Epithelial cell of proximal tubule (primary cell): ENCODE measurements at places on chromosomes 3 and 15. TPM values are rescaled to one million over a fixed set of nuclear protein-coding genes. Genes with fewer than 3 reads are reported as not detected.

DNA sequence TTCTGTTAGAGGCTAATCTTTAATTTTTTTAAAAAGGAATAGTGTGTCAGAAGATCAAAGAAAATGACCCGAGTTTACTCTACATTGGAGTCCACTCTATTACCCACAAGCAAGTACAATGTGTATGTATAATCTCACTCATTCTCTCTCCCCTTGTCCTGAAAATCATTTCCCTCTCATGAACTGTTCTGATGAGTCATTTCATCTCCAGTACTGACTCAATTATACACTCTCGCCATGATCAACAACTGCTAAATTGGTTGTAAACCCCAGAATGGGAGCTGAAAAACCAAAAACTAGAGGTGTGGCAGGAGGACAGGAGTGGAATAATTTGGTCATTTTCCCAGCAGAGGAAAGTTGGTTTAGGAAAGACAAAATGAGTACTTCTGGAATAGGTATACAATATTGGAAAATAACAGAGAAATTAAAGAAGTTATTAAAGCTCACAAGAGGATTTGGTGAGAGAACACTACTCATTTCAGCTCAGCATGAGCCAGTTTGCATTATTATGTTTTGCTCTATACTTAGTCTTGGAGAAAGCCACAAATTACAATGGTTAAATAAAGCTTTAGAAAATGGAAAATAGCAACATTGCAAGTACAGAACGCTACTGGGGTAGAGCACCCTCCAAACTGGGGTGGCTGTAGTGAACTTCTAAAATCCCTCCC is 144.3 kb upstream of the PFN2 start:
- DNase-seq, result no peak

- no peak for DNase-seq
Observed at GRCh38 chr3:169228522-169228921, 435.0 kb downstream of the MECOM start.

Gene OIP5
- 21.8 and 35.4 TPM in 2 replicates for total RNA-seq

DNA sequence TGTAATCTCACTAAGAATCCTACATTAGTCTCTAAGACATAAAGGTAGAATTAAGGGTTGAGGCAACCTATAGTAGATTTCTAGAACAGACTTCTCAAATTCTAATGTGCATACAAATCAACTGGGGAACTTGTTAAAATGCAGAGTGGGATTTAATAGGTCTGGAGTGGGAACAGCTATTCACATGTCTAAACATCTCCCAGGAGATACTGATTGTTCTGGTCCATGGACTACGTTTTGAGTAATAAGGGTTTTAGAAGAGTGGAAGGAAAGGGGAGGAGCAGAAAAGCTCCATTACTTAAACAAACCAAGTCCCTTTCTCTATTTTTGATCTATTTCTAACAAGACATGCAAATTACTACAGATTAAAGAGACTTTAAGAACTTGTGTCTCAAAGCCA is 524.8 kb downstream of the TUSC7 start:
- DNase-seq, result no peak

Gene MORC1
- total RNA-seq, result not detected in 2 replicates

DNA sequence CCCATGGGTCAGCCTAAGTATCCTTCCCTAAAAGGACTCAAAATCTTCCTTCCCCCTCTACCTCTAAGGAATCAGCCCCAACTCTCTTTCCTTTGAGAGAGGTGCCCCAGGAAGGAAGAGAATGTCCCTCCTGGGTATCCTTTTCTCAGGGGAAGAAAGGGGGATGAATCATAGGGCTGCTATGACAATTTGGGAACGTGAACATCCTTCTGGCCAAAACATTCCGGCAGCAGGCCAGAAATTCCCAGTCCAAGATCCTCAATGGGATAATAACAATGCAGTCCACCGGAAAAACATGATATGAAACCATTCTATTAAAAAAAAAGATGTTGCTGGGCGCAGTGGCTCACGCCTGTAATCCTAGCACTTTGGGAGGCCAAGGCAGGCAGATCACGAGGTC is 50.8 kb upstream of the CACNA2D3 start:
- DNase-seq, result no peak

- DNase-seq, result no peak
Observed at GRCh38 chr3:128703561-128703960, 22.4 kb upstream of the RAB7A start.

Gene ETV5
- total RNA-seq, result 17.1 and 24.7 TPM in 2 replicates

DNA sequence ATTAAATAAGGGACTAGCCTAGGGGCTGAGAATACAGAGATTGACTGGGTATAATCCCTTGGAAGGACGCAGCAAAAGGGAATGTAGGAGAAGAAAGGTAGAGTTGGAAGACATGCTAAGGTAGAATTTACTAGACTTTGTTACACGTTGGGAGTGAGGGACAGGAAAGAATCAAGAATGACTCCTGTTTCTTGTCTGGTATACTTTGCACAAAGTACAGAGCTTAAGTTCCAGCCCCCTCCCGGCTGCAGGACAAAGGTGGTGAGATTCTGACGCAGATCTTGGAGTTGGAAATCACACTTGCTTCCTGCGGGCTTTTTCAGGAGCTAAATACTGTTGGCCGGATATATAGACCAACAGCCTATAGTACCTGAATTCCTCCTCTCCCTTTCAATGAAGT is 895 bp downstream of the HYKK start:
- no peak for DNase-seq

Gene DNAH1
- 0.29 and 0.51 TPM in 2 replicates for total RNA-seq

Gene TSEN2
- total RNA-seq, result 6.3 and 20.6 TPM in 2 replicates

DNA sequence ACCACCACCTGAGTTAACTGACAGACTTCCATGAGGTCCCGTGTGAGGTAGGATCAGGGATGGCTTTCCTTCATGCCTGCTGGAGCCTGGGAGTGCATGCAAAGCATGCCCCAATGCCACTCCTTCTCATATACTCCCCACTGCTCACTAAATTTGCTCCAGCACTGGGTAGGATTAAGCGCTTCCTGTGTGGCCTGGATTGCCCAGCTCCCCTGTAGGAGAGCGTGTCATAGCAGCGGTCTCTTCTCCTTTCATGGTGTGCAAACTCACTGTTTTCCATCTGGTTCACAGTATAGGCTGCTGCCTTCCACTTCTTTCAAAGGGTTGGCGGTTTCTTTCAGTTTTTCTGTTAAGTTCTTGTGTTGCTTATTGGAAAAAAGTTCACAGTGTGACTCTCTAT is 34.1 kb upstream of the ABI3BP start:
- no peak for DNase-seq

Gene FILIP1L
- 24.1 and 33.4 TPM in 2 replicates for total RNA-seq

DNA sequence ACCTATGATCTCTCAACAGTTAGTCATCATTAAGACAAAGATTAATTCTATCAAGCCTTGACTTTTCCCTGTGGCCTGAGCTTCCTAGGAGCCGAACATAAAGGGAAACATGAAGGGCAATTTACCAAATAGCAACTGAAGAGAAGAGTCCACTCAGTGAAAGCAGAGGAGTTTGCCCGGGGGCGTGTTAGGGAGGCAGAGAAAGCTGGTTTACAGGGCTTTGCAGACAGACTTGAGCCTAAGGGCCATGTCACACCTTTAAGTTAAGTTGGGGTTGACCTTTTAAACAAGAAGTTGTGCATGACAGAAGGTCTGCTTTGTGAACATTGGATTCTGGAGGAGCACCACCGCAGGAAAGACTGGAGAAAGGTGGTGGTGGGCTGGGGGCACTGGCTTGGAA is 701.8 kb upstream of the CFAP20DC start:
- DNase-seq, result no peak

Gene TMEM207
- not detected in 2 replicates for total RNA-seq

DNA sequence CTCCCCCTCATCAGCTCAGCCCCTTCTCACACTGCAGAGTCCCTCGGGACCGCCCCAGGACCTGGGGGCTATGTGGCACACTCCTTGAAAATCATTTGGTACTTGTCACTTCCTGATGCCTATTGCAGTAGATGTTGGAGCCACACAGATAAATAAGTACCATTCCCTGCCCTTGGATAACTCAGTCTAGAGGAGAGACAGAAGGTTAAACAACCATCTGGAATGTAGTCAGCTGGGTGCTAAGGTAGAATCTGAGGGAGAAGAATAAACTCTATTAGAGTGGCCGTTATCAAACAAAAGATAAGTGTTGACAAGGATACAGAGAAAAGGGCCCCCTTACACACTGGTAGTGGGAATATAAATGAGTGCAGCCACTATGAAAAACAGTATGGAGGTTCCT is 112.3 kb upstream of the NR2E3 start:
- no peak for DNase-seq

GRCh38 chr15:64751464-64751863 is 23.9 kb downstream of the RBPMS2 start:
- DNase-seq, result no peak

DNA sequence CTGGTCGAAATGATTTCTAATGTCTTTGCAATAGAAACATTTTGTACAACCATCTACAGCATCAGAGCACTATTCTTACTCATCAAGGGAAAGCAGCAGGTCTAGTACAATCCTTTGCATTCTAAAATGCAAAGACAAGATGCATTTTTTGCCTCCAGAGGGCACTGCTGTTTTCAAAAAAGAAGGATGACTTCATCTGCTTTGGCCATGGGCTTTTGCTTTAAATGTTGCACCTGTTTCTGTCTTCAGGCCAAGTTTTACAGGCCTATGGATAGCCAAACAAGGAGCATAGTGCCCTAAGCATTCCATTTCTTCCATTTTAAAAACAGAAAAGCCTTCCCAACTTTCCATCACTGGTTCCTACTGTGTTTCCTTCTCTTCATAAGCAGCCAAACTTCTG is 3.4 kb downstream of the PARP9 start:
- DNase-seq, result peak; percentile 22

- DNase-seq, result no peak
Observed at GRCh38 chr3:65006300-65006739, 318.5 kb upstream of the ADAMTS9 start.

DNA sequence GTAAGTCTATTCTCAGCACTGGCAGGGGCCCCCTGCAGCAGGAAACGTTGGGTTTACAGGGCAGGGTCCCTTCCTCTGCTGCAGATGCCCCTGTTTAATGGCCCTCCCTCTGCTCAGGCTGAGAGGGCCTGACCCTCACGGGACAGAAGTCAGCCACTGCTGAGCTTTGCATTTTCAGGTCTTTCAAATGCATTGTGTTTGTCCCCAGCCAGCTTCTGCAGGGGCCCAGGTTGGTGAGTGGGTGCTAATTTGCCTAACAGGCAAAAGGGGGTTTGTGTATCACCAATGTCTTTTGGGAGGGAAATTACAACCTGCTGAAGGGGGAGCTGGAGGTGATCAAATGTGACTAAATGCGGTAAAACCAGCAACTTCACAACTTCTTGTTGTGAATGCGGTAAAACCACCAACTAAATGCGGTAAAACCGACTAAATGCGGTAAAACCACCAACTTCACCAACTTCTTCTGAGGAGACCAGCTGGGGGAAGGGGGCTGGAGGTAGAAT is 44.8 kb upstream of the UBE2E1 start:
- DNase-seq, result no peak

Gene UBAP1L
- 0.07 and 0.23 TPM in 2 replicates for total RNA-seq

Gene LRTM1
- total RNA-seq, result not detected in 2 replicates

DNA sequence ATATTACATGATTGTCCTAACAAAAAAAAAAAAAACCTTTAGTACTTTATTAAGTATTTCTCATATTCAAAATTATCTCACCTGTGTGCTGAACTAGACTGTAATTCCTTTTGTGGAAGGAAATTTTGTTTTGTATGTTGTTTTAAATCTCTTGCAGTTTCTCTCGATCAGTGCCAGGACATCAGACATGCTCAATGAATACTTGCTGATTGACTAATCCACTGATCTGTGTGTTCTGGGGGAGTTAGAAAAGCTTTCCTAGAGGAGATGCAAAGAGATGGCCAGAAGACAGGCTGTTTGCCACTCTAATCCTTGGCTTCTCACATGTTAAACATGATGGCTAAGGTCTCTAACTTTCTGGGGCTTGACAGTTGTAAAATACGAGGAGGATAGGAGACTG is 233.3 kb upstream of the NR2E3 start:
- no peak for DNase-seq

GRCh38 chr3:32778389-32778788 is 39.4 kb upstream of the TRIM71 start:
- no peak for DNase-seq

DNA sequence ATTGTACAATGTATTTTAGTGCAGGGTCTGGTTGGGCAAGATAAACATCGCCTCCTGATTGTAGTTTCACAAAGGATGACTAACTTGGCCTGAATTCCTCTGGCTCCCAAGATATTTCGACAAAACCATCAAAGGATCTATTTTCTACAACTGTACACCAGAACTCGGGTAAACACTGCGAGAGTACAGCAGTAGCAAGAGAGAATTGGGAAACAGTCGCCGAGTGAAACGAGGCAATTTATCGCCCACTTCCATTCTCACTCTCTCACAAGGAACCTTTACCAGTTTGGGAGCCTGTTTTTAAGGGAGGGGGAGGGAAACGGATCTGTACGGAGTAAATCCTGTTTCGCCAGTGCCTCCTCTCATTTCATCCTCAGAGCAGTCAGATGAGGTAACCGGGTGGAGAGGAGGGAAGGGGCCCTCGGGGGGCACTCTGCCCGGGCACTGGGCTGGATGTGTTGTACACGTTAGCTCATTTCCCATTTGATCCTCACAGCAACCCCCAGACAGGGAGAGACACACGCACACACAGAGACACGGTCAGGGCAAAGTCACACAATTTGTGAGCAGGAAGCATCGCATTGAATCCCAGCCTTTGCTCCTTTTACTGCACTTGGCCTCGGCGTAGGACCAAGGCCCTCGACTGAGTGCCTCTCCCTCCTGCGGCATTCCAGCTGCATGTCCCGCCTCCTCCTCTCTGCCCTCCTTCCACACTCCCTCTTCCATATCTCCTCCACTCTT is 120.1 kb downstream of the LIPC start:
- peak; percentile 19 for DNase-seq

GRCh38 chr3:87997966-87998365 is 60.8 kb downstream of the CGGBP1 start:
- no peak for DNase-seq

DNA sequence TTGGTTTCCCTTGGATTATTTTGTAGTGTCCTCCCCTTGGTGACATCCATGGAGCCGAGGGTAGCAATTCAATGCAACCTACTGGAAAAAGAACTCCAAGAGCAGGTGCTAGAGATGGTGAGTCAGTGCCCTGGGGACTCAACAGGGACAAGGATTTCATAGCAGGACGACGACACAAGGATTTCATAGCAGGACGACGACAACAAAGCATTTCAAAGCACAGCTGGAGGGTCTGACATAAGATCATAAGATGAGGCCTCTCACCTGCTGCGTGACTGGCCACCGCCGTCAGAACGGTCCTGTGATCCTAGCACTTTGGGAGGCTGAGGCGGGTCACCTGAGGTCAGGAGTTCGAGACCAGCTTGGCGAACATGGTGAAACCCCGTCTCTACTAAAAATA is 22.5 kb downstream of the NRROS start:
- DNase-seq, result no peak

GRCh38 chr15:43189296-43189695 is 4.1 kb downstream of the CCNDBP1 start:
- DNase-seq, result no peak

DNA sequence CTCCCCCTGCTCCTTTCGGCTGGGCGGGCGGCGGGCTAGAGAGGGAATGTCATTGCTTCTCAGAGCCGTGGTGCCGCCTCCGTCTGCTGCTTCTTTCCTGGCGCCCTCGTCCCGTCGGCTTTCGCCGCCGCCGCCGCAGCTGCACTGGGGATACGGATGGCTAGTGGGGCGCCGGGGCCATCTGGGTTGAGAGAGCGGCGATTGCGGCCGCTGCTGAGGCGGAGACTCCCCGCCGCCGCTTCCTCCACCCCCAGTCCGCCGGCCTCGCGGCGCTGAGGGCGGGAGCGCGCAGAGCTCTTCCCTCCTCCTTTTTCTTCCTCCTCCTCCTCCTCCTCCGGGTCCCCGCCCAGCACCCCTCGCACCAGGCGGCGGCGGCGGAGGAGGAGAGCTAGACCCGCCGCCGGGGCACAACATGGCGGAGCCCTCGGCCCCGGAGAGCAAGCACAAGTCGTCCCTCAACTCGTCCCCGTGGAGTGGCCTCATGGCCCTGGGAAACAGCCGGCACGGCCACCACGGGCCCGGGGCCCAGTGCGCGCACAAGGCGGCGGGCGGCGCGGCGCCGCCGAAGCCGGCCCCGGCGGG is at the start of gene STT3B:
Gene STT3B, plus strand, starts transcription at position 339 of the 582 bp plus-strand sequence. Its CDS starts 74 bp downstream, at position 413.
- DNase-seq, result no peak
